T-helper 1 cell (primary cell): ENCODE measurements at places on chromosomes 6 and 20.

DNA sequence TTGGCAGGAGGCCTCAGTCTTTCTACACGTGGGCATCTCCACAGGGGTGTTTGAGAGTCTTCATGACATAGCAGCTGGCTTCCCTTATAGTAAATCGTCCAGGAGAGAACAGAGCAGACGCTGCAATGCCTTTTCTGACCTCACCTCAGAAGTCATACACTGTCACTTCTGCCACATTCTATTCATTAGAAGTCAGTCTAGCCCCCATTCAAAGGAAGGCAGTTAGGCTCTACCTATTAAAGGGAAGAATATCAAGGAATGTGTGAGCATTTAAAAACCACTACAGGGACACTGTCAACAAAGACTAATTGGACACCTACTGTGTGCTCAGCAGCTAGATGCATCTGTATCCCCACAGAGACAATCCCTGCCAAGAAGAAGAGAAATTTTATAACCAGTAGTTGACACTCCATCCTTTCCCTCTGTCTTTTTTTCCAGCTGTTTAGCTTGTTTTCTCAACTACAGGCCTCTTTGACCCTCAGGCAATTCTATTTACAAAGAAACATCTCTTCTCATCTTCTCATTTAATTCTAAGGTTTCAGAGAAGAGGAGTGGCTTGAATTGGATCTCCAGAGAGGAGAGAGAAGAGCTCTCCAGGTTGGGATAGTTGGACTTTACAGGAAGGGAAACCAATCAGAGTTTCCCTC is 18.6 kb downstream of the ARMC12 start:
- no peak for DNase-seq

GRCh38 chr6:154197196-154197860 is 158.3 kb downstream of the OPRM1 start:
- no peak for DNase-seq

DNA sequence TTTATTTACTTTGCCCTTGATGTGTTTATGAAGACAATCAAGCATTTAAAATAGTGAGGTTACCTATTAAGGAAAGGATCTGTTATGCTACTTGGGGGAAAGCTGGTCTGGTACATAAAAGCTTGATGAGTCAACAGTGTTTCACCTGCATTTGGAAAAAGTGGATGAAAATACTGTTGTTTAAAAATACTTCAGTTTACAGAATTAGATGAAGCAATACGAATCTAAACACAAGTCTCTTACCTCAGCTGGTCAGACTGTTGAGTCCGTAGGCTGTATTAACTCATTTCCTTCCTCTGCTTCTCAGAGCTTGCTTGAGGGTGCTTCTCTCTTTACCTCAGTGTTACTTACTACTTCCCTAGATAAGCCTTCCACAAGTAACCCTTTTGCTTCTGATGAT is 36.1 kb downstream of the NKX2-4 start:
- no peak for DNase-seq

DNA sequence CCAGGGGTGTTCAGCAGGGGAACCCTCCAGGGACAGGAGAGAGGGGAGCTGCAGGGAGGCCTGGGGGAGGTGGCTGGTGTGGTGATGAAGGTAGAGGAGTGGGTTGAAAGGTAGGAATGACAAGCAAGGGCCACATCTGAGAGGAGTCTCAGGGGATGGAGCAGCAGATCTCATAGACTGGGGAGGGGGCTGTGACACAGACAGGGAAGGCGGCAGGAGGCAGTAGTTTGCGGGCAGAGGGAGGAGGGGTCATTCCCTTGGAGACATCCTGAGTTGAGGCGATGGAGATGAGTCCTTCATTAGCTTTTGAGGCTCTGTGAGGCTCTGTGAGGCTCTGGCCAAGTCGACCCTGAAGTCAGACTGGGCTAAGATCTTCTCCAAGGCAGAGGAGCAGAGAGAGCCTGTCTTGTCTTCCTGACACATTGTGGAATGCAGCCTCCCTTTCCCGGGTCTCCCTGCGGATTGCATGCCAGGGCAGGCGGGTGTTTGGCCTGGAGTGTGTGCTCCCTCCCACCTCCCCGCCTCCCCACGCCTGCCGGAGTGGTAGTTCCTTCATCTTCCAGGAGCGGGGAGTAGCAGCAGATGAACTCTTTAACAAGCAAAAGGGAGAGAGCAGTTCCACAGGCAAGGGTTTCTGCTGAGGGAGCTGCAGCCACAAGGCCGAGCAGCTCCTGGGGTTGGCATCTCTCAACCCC is 34.3 kb upstream of the MLN start:
- DNase-seq = no peak

DNA sequence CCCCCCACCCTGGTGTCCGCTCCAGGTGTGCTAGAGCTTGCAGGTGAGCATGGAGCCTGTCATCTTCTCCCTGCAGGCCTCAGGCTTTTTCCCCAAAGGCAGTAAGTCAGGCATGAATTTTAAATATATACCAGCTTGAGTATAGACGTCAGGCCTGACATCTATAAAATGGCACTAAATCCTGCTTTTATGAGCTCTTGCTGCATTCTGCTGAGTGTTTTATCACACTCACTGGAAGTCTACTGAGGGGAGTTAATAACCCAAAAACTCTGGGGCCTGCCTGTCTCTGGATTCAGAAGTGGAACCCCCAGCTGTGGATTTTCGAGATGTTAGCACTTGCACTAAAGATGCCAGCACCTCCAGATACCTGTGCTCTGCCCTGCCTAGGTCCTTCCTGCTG is 133.4 kb upstream of the TOP1 start:
- DNase-seq = no peak

GRCh38 chr6:11341867-11342266 is 109.4 kb upstream of the NEDD9 start:
- no peak for DNase-seq

- no peak for DNase-seq
Measured at GRCh38 chr20:32971703-32972161, 32.5 kb downstream of the SUN5 start.

DNA sequence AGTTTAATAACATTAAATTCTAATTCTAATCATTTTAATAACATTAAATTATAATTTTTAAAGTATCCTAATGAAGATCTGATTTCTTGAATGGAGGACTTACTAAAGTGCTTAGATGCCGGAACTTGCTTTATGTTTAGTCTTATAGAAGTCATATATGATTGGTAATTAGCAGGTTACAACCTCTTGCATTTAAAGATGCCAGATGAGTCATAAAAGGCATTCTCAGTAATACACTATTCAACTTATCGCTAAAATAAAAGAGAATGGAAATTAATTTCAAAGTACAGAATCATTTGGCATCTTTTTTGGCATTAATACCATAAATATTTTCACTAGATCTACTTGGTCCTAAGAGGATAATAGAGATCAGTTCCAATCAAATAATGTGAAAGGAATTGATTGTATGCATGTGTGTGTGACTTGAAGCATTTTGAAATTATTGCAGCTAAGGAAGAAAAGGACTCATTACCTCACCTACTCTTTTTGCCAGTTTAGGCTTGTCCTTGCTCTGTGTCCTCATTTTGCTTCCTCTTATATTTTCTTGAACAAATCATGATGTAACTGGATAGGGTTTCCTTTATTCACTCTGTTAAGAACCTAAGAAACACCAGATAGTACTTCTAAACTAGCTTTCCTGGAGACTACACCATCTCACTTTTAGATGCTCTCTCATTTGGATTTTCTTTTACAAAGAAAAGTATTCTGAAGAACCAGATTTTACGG is 2.7 kb downstream of the COL21A1 start:
- DNase-seq = no peak

DNA sequence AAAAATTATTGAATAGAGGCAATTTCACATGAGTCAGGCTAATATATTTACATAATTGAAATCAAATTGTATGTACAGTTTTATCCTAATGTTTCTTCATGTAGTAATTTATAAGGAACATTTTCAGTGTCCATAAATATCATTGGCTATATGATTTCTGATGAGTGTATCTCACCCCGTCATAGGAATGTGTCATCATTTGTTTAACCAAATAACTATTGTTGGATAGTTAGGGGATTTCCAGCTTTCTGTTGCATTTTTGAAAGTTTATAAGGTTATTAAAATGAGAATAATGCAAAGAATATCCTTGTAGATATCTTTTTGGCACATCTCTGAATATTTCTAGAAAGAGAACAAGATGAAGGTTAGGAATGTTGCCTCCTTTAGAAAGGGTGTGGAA is 39.0 kb downstream of the SYTL3 start:
- DNase-seq = no peak

DNA sequence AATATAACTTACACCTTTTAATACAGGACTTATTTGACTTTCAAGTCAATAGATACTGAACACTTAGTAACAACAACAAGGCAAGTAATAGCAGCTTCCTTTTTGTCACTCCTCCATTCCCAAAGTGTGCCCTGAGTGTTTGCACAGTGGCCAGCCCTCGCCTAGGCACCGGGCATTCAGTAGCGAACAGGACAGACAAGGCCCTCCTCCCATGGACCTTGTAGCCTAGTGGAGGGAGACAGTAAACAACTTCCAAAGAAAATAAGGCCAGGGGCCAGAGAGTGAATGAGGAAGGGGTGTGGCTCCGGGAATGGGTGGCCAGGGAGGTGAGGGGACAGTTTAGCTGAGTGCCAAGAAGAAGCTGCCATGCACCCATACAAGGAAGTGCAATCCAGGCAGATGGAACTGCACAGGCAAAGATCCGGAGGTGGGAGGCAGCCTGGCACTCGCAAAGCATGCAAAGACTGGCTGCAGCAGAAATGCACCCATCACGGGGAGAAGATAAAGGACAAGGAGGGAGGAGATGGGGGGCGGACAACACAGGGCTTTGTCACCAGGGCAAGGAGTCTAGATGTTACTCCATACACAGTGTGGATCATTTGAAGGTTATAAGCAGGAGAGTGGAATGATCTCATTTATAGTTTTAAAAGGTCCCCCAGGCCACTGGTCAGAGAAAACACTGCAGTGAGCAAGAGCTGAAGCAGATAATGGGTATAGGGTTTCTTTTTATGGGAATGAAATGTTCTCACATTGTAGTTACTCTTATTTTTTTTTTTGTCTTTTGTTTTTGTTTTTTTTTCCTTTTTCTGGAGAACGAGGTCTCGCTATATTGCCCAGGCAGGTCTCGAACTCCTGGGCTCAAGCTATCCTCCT is 32.2 kb downstream of the ATP9A start:
- DNase-seq = no peak

GRCh38 chr6:142954844-142955243 is 9.9 kb upstream of the HIVEP2 start:
- no peak for DNase-seq

DNA sequence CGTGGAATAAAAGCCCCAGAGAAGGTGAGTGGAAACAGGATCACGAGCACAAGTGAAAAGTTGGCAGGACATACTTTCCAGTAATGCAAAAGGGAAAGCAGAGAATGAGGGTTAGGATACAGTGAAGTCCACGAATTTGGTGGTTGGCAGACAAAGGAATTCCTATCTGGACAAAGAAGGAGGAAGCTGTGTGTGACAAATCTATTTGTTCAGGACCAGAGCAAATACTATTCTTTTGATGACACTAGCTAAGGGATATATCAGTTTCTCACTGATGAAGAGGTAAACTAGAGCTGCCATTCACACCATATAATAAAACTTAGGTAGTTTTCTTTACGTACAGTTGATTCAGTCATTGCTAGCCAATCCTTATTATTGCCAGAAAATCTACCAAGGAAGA is 156.8 kb upstream of the GRIK2 start:
- DNase-seq = no peak

DNA sequence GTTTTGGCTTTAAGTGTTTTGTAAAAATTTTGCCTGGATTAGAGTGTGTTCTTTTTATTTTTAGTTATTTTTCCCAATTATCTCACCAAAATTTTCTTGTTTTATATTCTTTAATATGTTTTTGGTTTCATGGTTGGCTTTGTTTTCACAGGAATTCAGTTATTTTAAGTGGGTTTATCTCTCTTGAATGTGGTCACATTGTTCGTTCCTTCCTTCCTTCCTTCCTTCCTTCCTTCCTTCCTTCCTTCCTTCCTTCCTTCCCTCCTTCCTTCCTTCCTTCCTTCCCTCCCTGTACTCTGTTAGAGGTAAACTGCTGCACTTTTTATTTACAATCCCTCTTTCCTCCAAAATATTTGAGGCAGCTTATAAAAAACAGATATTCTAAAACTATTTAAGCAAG is 672.9 kb upstream of the CITED2 start:
- no peak for DNase-seq

- no peak for DNase-seq
Measured at GRCh38 chr6:138795809-138796603, at the start of gene ECT2L. Gene ECT2L, plus strand, starts transcription at chr6:138796087. Its CDS starts 17,188 bp downstream, at chr6:138813275.

DNA sequence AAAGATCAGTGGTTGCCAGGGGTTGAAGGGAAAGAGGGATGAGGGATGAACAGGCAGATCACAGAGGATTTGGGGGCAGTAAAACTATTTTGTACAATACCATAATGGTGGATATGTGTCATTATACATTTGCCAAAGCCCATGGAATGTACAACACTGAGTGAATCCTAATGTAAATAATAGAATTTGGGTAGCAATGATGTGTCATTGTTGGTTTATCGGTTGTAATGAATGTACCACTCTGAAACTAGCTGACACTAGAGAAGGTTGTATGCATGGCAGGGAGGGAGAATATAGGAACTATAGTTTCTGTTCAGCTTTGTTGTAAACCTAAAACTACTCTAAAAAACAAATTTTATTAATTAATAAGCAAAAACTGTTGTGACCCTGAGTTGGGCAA is 17.8 kb upstream of the ASF1A start:
- DNase-seq = no peak

DNA sequence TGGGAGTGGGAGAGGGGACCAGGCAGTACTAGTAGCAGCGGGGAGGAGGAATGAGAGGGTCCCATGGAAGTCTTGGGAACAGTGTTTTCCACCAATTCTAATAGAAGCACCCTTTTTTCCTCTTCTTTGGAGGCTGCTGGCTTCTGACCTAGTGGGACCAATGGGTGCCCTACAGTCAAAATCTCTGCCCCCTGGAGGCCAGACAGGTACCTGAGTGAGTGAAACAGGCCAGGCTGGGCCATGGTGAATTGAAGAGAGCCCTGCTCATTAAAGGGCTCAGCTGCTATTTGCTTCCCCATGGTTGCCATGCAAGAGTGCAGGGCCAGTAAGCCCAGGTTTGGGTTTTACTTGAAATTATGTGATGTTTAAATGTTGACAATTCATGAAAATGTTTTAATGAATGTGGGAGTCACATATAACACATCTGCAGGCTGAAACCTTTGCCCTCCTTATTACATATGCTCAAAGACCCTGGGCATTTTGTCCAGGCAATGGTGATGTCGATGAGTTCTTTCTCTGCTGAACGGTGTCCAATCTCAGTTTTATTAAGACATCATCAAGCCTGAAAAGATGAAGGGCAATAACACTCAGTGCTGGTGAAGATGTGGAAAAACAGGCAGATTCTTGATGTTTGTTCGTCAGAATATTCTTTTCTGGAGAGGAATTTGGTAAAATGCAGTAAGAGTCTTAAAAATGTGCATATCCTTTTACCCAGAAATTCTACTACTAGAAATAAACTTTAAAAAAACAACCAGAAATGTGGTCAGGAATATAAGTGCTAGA is 42.3 kb upstream of the OCSTAMP start:
- DNase-seq = no peak

GRCh38 chr6:56902641-56903464 is 52.1 kb upstream of the BEND6 start:
- no peak for DNase-seq

GRCh38 chr6:129605967-129606366 is 104.0 kb downstream of the ARHGAP18 start:
- no peak for DNase-seq
